ENCODE measurements at places on chromosomes 1 and 21.

- no peak for DNase-seq
These were observed 212.7 kb downstream of the ZP4 start for GRCh38 chr1:237677979-237678378.

- DNase-seq = no peak
These were observed 1656.0 kb downstream of the MRPL39 start for GRCh38 chr21:23951251-23951650.

GRCh38 chr1:230399321-230400006 is 26.7 kb downstream of the PGBD5 start:
- DNase-seq = no peak

- DNase-seq = no peak
These were observed 290.7 kb downstream of the TM2D1 start for GRCh38 chr1:61434276-61434675.

DNA sequence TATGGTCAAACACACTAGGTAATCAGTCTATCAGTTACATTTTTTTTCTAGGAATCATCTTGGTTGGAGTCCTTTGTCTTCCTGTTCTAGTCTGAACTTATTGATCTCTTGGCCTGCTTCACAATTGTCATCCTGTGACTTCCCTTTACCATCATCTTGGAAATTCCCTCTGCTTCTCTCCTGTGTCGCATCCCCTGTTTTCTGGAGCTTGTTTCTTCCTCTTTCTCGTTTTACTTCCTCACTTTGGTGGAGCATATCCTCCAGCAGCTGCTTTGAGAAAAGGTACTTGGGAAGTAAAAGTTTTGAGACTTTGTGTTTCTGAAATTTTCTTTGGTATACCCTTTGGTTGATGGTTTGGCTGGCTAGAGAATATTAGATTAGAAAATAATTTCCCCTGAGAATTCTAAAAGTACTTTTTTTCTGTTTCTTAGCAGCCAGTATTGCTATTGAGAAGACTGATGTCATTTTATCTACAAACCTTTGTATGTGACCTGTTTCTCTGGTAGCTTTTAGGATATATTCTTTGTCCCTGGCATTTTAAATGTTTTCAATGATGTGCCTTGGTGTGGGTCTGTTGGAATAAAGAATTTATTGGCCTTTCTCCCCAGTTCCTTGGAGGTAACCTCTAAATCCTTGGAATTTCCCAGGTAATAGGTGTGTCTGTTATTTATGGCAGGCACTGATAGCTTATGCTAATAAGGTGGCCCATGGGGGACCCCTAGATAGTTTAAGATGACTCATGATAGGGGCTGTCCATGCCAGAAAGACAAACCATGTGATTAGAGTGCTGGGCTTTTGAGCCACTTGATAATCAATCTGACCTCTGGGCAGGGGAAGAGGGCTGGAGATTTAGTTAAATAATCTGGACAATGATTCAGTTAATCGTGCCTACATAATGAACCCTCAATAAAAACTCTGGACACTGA is 6.1 kb upstream of the MYCL start:
- no peak for DNase-seq

- DNase-seq = no peak
These were observed 332.5 kb upstream of the NRIP1 start for GRCh38 chr21:15397258-15397657.

DNA sequence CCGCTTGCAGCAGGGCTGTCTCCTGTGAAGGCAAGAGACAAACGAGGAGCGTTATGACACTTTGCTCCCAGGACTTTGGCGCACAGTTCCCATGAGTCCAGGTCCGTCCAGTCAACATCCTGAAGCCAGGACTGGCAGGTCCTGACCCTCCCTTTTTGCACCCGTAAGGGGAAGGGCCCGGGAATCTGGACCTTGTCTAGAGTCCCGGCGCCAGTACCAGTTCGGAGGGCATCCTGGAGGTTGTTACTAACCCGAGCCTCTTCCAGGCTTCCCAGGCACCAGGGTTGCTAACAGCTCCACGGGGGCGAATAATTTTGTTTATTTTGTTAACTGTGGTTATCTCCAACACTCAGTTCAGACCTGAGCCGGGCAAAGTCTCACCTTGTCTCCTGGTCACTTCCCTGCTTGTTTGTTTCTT is 682 bp upstream of the RWDD3 start:
- no peak for DNase-seq

- DNase-seq = no peak
These were observed 42.6 kb upstream of the SRSF10 start for GRCh38 chr1:24022581-24023361.

DNA sequence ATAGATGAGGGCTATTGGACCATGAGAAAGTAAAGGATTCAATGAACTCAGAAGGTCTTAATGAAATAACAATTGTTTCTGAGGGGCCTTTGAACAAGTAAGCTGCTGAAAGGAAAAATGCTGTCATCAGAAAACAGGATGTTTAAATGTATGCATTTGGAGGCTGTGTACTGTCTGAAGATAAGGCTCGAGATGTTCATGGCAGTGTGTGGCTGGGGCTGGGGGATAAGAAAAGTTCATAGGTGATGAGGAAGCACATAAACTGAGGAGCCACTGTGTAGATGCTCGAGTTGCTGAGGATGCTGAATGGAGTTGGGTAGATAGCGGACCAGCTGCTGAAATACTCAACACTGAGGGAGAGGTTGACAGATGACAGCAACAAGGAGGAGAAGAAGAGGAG is 17.8 kb downstream of the THEM4 start:
- DNase-seq = no peak

DNA sequence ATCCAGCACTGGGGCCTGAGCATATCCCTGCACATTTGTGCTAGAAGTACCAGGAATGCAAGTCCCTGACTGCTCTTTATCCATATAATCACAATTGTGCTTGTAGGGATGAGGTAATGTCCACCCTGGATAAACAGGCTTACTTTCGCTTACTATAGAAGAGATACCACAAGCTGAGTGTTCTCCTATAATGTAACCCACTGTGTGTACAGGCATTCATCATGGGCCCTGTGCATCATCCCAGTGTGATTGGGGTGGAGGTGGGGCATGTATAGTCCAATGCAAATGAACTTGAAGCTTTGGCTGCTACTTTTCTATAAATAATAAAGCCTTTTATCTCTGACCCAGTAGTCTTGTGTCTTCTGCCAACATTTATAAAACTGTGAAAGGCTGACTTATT is 69.3 kb downstream of the MAN1A2 start:
- no peak for DNase-seq

- peak; percentile 72 for DNase-seq
These were observed 2.0 kb upstream of the NID1 start for GRCh38 chr1:236066828-236067386.

DNA sequence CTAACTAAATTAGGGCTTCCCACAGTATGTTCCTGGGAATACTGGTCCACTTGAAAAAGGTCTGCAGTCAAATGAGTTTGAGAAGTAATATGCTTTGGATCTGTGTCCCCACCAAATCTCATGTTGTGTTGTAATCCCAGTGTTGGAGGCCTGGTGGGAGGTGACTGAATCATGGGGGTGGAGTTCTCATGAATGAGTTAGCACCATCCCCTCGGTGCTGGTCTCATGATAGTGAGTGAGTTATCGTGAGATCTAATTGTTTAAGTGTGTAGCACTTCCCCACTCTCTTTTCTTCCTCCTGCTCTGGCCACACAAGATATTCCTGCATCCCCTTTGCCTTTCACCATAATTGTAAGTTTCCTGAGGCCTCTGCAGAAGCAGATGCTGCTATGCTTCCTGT is 16.9 kb upstream of the DMRTB1 start:
- DNase-seq = no peak

DNA sequence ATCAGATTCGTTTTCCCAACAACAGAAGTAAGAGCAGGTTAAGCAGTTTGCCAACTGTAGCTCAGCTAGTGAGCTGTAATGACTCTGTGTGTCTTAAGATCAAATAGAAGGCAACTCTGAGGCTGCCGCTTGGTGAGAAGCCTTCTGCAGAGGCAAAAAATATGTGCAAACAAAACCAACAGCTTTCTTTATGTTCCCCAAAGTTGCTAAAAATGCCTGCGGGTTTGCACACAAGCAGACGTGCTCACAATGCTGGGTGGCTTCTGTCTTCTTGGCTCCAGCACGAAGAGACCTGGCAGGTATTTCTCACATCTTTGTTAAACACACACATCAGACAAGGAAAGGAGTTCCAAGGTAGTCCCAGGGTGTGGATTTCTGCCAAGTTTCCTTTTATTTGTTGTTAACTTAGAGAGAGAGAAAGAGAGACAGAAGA is 158.9 kb upstream of the JUN start:
- DNase-seq = no peak

GRCh38 chr1:91569411-91570119 is 68.9 kb downstream of the CDC7 start:
- no peak for DNase-seq

GRCh38 chr1:197224160-197224559 is 43.9 kb upstream of the CRB1 start:
- DNase-seq = no peak

DNA sequence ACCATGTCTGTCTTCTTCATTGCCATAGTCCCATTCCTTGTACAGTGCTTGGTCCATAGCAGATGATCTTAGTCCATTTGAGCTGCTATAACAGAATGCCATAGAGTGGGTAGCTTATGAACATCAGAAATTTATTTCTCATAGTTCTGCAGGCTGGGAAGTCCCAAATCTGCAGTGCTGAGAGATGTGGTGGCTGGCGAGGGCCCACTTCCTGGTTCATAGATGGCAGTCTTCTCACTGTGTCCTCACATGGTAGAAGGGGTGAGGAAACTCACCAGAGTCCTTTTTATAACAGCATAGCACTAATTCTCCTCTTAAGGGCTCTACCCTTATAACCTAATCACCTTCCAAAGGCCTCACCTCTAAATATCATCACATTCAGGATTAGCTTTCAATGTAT is 23.1 kb upstream of the RAP1A start:
- DNase-seq = no peak

GRCh38 chr1:68795956-68796355 is 299.1 kb upstream of the DEPDC1 start:
- DNase-seq = no peak

GRCh38 chr1:201153474-201154388 is 543 bp downstream of the TMEM9 start:
- DNase-seq = no peak
